ENCODE measurements at places on chromosomes 13 and 19.
A peak's percentile ranks its signal among the peaks of the same experiment; 100 is the strongest.

DNA sequence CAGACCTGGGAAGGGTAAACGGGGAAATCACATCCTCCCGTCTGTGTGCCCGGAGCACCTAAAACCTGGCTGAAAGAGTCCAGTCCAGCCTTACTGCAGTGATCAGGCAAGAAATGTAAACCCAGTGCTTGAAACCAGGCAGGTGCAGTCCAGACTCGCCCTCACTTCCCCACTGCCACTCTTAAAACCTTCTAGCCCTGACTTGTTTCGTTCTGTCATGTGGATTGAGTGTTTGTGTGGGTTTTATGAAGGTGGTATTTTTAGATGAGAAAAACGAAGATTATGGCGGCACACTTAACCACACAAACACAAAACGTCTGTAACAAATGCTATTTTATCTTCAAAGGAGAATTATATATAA is 839 bp upstream of the CKAP2 start:
- DNase-seq: no peak

DNA sequence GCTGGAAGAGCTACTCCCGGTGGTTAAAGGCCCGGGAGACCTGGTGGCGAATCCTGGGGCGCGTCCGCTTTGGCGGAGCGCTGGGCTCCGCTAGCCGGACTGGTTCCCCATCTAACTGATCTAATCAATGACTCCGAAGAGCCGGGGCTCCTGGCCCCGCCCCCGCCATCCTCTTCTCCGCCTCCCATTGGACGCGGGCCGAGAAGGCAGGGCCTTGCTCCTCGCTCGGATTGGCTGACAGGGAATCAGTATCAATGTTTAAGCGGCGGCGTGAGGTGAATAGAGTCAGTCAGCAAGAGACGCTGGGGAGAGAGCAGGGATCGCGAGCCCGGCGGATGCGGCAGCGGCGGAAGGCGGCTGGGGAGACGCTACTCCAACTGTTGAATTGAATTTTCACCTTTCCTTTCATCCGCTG is 1.7 kb upstream of the PCDH17 start:
- DNase-seq: peak; percentile 93

DNA sequence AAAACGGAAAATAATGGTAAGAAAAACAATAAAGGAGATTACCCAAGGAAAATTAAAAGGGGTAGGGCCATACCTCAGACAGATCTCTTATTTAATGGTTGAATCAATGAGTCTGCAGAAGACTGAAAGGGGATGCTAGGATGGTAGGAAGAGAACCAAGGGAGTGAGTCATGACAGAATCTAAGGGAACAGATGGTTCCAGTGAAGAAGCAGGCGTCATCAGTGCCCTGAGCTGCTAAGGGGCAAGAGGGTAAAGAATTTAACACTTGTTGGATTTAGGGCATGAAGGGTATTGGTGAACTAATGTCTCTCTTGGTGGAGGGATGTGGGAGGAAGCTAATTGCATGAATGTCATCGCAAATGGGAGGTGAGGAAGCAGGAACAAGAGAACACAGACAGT is 329.2 kb upstream of the TSHZ3 start:
- DNase-seq: no peak

GRCh38 chr13:41302743-41303142 is 8.3 kb upstream of the NAA16 start:
- no peak for DNase-seq

DNA sequence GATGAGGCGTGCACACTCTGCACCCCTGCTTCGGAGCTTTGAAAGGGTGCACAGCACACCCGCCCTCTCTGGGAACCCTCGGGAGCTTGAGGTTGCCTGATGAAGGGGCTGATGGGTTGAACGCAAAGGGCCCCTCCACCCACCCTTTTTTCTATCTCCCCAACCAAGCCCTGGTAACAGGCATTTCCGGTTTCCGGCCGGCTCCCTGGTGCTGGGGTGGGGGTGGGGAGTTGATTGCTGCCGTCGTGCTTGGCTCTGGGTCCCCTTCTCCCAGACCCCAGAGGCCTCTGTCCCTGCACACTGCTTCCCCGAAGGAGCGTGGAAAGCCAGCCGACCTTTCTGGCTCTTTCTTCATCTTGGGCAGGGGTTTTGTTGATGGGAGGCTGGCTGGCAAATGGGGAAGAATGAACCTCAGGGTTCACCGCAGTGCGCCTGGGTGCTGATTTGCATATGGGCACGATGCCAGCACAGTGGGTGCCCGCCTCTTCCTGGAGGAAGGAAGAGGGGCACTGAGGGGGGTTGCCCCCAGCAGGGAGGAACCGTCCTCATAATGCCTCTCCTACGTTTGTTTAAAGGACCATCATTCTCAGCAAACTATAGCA is 29.1 kb downstream of the VAV1 start:
- no peak for DNase-seq

DNA sequence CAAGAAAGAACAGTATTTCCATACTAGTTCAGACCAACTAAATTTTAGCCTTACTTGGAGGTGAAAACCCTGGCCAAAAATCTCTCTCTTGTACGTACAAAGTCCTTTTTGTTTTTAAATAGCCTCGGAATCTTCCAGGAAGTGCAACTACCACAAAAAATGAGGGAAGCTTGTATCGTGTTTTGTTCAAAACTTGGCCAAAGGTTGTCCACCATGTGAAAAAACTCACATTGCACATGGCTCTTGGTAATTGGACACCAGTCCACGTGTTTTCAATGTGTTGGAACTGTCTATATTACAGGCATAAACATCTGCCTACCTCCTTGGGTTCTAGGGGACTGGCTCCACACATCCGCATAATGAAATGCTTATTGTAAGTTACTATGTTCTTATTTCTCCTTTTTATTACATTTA is 15.2 kb upstream of the STRN4 start:
- DNase-seq: no peak

DNA sequence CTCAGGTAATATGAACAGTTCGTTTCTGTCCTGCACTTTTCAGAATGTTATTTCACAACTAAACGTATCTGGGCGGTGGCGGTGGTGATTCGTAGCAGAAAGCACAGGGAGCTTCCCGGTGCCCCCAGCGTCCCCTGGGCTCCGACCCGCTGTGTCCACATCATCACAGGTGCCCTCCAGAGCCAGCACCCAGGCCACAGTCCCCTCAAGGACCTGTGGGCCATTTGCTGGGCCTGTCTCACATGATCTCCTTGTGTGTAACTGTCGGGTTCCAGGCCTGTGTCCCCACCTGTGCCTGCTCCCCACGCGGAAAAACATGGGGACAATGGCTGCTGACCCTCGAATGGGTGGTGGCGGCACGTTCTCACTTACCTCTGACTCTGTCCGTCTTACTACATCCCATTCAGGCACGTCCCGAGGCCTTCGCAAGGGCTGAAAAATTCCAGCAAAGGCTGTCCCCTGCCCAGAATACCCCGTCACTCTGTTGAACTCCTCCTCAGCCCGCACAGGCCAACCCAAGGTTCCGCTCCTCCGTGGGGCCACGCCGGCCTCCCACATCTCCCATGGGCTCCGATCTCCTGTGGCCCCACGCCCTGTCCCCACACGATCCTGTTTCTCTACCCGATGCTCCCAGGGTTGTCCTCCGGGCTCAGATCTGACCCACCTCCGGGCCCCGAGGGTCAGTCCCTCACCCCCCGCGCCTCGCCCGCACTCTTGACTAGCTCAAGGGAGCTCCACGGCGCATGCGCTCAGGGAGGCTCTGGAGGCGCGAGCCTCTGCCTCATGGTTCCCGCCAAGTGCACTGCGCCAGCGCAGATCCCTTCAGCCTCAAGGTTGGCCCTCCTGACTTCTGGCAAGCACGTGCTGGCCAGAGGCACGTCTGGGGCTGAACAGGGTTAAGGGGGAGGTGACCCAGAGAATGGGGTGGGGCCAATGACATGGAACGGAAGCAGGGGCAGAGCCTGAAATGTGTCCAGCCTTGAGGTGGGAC is 21.2 kb downstream of the DEDD2 start:
- DNase-seq: no peak

DNA sequence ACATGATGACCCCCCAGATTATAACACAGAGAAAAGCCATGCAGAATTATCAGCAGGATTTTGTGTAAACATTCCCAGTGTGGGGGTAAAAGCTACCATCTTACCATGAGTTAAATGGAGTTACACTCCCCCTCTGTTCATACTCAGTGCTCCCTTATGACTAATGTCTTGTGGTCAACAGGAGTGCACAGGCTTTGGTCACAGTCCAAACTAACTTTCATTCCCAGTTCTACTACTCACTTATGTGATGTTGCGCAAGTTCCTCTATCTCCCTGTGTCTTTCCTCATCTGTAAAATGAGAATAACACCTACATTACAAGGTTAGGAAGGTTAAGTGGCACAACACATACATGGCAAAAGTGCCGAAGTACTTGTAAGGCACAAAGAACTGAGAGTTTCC is 277.9 kb downstream of the RBM26 start:
- DNase-seq: no peak

DNA sequence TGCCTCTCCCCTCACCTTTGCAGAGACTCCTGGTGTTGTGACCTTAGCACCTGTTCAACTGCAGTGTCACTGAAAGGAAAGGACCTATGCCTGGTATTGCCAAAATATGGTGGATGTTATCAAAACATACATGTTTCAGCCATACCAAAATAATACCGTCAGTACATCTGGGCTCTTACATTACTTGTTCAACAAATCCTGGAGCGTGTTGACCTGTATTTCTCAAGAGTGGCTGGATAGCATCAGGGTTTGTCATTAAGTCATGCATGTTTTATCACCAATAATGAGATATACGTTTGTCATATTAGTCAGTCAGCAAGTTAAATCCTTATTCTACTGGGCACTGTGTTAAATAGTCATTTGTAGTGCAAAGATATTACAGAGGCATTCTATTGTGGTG is 290.8 kb downstream of the SHISA2 start:
- no peak for DNase-seq

- no peak for DNase-seq
These were observed 1047.9 kb upstream of the SLC10A2 start for GRCh38 chr13:104114101-104114500.

GRCh38 chr19:23698711-23699520 is 11.9 kb upstream of the ZNF675 start:
- no peak for DNase-seq

DNA sequence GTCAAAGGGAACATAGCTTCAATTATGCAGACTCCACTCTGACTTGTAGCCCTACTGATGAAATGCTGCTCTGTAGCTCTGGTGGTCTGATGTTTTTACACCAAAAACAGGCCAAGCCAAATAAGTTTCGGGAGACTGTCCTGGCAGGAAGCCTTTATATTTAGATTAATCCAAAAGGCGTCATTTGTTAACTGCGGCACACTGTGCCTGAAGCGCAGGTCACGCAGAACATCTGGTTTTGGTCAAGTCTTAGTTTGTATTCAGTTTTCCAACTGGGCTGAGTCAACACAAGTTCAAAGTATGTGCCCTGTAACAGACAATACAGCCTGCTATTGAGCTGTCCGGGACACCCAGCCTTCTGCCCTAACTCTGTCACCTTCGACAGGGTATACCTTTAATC is 154.6 kb upstream of the IPO5 start:
- no peak for DNase-seq

GRCh38 chr19:28886708-28887107 is 326.2 kb downstream of the UQCRFS1 start:
- no peak for DNase-seq

DNA sequence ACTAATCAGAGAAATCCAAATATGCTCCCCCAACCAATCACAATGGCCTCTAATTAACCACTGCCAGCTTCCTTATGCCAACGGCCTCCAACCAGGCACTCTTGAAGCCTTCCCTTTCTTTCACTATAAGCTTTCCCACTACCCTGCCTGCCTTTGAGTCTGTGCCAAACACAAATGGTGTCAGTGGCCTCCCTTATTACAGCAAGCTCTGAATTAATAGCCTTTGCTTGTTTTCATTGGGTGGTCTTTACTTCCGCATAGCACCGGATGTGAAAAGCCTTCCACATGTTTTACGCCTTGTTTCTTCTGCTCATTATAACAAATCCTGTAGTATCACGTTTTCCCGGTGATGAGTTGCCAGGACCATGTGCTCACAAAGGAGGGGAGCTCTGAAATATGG is 1.4 kb upstream of the EDDM13 start:
- DNase-seq: no peak

GRCh38 chr13:92825938-92826596 is 400.5 kb upstream of the GPC6 start:
- no peak for DNase-seq

Data from amygdala (tissue), 56 donors.